T-helper 9 cell (primary cell): ENCODE measurements at places on chromosomes 6 and 20.

DNA sequence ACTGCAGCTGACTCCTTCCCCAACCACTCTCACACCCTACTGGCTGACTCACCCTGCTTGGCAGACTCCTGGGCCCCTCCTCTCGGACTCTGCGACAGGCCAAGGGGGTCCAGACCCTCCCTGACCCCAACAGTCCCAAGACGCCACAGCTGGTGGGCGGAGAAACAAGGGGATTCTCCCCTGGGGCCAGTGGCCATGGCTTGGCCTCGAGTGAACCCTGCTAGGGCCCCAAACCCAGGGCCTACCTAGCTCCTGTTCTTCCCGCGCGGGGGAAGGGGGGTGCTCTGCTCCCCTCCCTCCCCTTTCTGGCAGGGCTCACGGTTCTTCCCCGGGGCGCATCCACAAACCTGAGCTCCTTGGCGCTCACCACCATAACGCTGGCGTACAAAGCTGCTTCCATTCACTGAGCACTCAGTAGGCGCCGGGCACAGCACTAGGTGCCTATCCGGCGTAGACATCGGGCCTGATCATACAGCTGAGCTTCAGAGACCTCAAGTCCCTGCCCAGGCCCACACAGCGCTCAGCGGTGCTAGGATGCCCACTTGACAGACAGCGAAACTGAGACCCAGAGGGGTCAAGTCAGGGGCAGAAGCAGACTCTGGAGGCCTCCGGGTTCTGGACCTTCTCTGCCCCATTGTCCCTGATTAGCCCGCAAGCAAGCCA lies 597 bp downstream of the ADA start:
- peak; percentile 37 for DNase-seq

- DNase-seq, result no peak
These were observed 49.6 kb upstream of the CD93 start for GRCh38 chr20:23135449-23136420.

GRCh38 chr6:135066397-135066796 lies 11.8 kb upstream of the HBS1L start:
- no peak for DNase-seq

GRCh38 chr20:60815656-60816055 lies 436.4 kb upstream of the CDH4 start:
- DNase-seq, result no peak

DNA sequence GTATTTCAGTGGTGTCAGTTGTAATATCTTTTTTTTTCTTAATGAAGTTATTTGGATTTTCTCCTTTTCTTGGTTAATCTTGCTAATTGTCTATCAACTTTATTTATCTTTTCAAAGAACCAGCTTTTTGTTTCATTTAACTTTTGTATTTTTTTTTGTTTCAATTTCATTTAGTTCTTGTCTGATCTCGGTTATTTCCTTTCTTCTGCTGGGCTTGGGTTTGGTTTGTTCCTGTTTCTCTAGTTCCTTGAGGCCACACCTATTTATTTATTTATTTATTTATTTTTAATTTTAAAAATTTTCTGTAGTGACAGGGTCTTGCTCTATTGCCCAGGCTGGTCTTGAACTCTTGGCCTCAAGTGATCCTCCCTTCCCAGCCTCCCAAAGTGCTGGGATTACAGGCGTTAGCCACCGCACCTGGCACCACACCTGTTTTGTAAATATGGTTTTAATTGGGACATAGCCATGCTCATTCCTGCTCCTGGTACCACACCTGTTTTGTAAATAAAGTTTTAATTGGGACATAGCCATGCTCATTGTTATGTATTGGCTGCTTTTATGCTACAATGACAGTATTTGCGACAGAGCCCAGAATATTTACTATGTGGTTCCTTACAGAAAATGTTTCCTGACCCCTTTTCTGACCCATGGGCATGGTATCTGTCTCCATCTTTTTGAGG lies 22.2 kb downstream of the KDM1B start:
- DNase-seq, result no peak

- DNase-seq, result no peak
These were observed 221.3 kb downstream of the QKI start for GRCh38 chr6:163635731-163636364.

- DNase-seq, result no peak
These were observed 3.0 kb upstream of the GCM1 start for GRCh38 chr6:53151676-53152075.

DNA sequence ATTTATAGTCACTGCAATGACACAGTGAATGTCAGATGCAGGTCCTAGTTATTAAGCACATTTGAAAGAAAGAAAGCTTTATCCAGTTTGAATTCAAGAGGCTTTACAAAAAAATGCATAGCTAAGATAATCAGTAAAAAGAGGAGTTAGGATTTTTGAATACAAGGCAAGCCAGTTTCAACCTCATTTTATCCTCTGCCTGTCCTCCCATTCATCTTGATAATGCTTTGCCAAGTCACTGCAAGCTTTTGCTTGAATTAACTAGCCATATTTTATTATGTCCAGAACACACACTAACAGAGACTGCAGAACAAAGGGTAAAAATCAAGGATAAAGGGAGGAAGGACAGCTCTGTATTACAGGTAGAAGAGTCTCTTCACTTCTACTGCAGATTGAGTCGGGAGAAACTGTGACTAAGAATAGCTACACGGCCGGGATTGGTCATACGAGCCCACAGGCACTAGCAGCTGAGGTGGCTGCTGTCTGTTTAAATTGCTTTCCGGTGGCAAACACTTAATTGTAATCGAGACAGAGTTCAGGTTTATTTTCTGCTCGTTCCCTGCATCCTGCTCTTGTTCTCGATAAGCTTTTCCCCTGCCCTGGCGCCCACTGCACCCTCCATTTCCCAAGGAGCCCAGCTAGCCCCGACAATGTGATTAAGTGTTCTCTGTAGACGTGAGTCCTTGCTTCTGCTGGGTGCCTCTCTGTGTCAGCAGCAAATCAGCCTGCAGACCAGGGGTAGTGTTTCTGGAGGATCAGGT lies 30.5 kb upstream of the AKAP12 start:
- DNase-seq, result no peak

- no peak for DNase-seq
These were observed 11.0 kb downstream of the PTCHD4 start for GRCh38 chr6:48099713-48100587.

GRCh38 chr6:125727216-125727615 lies 22.2 kb upstream of the HEY2 start:
- DNase-seq, result no peak

DNA sequence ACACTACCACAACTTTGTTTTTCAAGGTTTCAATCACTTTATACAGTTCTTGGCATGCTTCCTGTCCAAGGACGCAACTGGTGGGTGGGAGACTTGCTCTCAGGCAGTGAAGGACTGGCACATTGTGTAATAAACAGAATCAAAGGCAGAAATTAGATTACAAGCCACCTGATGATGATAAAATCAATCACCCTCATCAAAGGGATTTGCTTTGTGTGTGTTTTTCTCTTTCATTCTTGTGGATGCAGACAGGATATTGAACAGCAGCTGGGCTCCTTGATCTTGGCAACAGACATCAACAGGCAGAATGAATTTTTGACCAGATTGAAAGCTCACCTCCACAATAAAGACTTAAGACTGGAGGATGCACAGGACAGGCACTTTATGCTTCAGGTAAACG lies 71.4 kb downstream of the MTFR2 start:
- no peak for DNase-seq
